ENCODE measurements at places on chromosomes 2 and 18.

DNA sequence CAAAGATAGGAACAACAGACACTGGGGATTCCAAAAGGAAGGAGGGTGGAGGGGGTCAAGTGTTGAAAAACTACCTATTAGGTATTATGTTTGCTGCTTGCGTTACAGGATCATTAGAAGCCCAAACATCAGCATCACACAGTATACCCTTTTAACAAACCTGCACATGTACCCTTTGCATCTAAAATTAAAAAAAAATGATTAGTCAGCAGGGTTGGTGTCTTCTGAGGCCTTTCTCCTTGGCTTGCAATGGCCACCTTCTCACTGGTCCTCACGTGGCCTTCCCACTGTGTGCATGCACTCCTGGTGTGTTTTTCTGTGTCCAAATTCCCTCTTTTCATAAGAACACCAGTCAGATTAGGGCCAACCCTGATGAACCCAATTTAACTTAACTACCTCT, 5.6 kb upstream of the IMPA2 start:
- DNase-seq: no peak

DNA sequence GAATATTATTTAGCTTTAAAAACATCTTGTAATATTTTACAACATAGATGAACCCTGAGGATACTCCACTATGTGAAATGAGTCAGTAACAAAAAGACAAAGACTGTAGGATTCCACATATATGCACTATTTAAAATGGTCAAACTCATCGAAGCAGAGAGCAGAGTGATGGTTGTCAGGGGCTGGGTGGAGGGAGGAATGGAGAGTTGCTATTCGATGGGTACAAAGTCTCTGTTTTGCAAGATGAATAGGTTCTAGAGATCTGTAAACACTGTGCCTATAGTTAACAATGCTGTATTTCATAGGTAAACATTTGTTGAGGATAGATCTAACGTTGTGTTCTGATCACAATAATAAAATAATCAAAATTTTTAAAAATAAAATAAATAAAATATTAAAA, 1675.9 kb upstream of the CELF4 start:
- DNase-seq: no peak

GRCh38 chr2:72931280-72931910, 14.1 kb downstream of the EMX1 start:
- no peak for DNase-seq

DNA sequence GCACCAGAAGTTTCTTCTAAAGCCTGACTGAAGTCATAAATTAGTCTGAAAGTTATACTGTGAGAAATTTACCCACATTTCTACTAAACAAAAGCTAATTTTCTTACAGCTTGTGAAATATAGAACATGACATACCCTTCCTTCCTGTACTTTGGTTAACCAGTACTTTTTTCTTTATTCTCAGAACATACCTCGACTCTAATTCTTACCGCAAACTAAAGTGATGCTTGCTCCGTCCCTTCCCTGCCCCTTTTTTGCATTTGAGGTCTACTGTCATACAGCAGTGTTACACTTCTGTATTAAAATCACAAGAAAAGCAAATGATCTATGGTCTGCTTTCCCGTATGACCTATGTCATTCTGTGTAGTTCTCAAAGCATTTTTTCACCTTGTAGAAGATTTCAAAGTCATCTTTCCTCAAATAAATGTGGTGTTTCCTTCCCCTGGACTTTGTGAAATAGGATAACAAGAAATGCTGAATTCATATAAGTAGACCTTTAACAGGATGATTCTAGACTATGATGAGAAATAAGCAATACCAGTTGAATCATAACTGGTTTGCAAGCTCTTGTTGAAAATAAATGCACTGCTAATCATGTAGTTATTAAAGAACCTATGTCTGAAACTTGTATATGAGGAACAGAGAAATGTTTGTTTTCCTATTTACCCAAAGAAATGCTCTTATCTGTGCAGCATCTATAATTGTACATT, 30.4 kb downstream of the CYTIP start:
- peak; percentile 84 for DNase-seq

- DNase-seq: no peak
Measured at GRCh38 chr2:67984600-67984999, 78.2 kb downstream of the C1D start.

DNA sequence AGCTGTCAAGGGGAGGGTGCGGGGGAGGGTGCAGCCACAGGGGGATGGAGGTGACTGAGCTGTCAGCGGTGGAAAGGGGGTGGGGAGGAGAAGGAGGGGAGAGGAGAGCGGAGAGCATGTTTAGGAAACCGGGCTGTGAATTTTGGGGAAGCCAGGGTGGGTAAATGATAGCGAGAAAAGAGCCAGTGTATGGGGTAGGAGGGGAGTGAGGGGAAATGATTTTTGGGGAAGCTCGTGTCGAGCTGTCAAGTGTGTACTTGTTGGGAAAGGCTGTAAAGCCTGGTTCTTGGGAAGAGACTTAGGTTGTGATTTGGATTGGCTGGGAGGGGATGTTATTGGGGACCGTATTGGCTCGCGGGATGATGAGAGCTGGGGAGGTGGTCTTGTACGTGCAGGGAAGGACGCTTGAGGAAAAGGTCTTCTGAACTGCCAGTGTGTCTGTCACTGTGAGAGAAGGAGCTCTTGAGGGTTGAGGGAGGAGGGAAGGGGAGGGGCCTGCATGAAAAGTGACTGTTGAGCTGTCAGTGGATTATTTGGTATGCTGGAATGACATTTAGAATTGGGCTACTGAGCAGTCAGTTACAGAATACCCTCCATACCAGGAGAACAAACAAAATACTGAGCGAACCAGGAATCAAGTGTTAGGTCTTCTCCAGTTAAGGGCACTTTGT, 1.0 kb downstream of the UBR3 start:
- peak; percentile 46 for DNase-seq

- DNase-seq: no peak
Measured at GRCh38 chr2:169143998-169144397, 74.6 kb downstream of the DHRS9 start.

DNA sequence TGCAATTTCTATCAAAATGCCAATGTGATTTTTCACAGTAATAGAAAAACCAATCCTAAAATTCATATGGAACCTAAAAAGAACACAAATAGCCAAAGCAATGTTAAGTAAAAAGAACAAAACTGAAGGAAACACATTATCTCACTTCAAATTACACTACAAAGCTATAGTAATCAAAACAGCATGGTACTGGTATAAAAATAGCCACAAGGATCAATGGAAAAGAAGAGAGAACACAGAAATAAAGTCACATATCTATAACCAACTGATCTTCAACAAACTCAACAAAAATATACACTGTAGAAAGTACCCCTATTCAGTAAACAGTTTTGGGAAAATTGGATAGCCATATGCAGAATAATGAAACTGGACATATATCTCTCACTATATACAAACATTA, 252.2 kb upstream of the CYP26B1 start:
- DNase-seq: no peak

- DNase-seq: no peak
Measured at GRCh38 chr2:227163485-227163997, 464 bp downstream of the COL4A4 start.

GRCh38 chr2:140061240-140061639, 1281.0 kb upstream of the NXPH2 start:
- DNase-seq: no peak
